ENCODE measurements at places on chromosomes 16 and 17.
A peak's percentile ranks its signal among the peaks of the same experiment; 100 is the strongest.

DNA sequence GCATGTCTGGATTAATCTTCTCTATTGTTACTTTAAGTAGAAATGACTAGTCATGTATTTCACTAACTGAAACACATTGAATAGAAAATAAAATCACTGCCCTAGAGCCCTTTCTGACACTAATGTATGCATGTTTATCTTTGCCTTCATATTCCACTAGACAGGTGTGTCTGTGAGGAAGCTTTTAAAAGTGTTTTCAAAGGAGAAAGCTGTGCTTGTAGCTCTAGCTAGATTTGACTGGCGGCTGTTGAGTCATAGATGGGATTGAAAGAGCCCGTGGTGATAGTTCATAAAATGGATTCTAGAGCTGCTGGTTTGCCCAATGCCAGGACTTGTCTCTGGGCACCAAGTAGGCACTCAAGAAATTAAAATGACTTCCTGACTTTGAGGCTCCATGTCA is 189.0 kb upstream of the PIRT start:
- no peak for DNase-seq

- no peak for DNase-seq
These were observed 365.6 kb downstream of the GRIN2A start for GRCh38 chr16:9816644-9817043.

- DNase-seq: peak; percentile 75
These were observed 18.4 kb downstream of the CYB5D2 start for GRCh38 chr17:4161192-4161966.

- DNase-seq: peak; percentile 57
These were observed 2.9 kb upstream of the CARMIL2 start for GRCh38 chr16:67641779-67642708.

DNA sequence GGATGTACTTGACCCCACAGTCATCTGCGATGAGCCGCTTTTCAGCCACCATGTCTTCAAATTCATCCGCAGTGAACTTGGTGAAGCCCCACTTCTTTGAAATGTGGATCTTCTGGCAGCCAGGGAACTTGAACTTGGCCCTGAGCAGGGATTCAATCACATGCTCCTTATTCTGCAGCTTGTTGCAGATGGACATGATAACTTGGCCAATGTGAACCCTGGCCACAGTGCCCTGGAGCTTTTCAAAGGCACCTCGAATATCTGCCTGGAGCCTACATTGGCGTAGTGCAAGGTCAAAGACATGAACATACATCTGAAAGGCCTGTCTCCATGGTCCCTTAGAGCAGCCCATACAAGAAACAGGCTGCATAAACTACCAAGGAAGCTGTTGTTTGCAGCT is 1.8 kb upstream of the TENT4B start:
- no peak for DNase-seq

- peak; percentile 41 for DNase-seq
These were observed 839 bp downstream of the PLD2 start for GRCh38 chr17:4807605-4808377.

All from AG08395 (cell line).